Dorsolateral prefrontal cortex (tissue), 122 donors: ENCODE measurements at places on chromosomes 1 and 21.

GRCh38 chr1:76666499-76666898, 200.8 kb upstream of the ST6GALNAC5 start:
- no peak for DNase-seq

GRCh38 chr1:193366764-193367507, 180.5 kb upstream of the B3GALT2 start:
- DNase-seq: no peak

DNA sequence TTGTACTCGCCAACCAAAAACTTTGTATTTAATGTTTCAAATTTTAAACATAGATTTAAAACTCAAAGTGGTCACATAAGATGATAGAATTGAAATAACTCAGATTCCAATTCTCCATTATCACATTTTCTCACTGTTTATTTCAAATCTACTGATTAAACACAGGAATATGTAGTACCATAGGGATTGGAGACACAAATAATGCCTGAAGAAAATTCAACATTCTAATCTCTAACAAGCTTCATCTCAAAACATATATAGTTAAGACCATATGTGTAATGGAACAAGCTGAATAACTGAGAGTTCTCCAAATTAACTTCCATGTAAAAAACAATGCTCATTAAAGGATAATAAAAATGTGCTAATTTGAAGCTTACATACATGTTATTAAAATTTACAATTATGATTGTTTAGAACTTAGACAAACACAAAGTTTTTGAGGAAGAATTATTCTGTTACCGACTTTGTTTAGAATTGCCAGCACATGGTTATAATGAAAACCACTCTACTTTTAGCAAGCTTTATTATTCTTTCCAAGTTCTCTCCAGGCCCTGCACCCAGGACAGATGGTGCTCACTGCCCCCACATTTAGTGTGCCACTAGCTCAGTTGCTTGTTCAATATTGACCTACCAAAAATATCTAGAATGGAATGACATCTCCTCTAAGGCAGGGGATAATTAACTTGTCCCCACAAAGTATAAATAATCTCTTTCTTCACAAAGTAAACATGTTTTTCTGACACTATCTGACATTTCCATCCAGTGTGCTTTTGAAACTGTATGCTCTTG, 467.2 kb downstream of the TTLL7 start:
- no peak for DNase-seq

- DNase-seq: no peak
Measured at GRCh38 chr1:198934426-198934825, 295.6 kb downstream of the PTPRC start.

- DNase-seq: no peak
Measured at GRCh38 chr1:200866521-200866920, 6.3 kb upstream of the GPR25 start.

DNA sequence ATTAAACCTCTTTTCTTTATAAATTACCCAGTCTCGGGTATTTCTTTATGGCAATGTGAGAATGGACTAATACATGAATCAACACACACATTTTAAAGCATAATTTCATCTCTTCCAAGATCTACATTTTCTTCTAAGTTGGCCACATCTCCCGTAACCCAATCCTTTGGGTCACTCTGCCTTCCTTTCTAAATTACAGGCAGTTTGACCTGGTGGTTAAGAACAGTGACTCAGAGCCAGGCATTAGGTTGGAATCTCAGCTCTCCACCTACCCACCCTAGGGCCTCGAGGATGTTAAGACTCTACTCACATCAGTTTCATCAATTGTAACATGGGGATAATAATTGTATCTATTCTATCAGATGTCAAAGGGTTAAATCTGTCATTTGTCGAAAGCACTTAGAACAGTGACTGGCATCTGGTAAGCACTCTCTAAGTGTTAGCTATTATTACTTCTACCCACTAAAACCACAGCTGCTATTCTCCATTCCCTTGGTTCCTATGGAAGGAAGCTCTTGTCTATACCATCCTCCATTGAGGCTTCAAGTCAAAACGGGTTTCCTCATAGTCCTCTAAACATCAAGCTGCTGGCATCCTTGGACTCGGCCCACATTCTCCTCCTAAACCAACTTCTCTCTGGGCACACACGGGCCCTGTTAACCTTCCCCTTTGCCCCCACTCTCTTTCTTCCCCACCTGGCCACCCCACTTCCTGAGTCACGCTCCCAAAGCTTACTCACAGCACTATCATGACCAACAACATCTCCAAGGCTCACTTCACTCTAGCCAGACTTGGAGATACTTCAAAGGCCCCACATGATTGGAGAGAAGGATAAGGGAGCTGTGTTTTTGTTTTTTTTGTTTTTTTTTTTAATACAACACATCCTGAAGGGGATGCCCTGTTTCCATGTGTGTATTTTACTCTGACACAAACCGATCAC, 116.9 kb downstream of the TGFBR3 start:
- no peak for DNase-seq
